BJ (cell line): ENCODE measurements at places on chromosomes 3 and 15. TPM values are rescaled to one million over a fixed set of nuclear protein-coding genes. Genes with fewer than 3 reads are reported as not detected.

DNA sequence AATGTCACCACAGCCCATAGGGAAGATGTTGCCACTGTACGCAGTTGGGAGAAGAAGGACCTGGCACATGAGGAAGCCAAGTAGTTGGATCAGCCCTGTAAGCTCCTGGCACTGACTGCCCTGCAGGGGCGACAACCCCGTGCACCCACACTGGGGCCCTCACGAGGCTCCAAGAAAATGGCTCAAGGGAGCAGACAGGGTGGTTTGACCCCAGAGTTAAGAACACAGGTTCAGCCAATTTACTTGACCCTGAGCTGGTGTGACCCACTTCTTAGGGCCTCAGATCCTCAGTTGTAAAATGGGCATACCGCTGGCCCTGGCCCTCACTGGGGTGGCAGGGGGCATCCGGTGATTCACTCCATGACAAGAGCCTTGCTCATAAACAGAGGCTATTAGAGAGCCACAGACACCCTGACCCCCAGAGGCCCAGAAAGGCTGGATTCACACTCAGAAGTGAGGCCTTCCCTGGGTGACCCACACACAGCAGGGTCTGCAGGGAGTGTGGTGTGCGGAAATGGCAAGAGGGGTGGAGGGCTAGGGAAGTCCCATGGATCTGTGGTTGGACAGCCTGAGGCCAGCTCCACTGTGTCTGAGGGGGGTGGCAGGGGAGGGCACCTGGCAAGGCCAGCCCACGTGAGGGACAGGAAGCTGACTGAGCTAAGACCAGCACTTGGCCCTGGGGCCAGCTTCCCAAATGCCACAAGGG is 1.7 kb upstream of the HHATL start:
- DNase-seq = no peak

DNA sequence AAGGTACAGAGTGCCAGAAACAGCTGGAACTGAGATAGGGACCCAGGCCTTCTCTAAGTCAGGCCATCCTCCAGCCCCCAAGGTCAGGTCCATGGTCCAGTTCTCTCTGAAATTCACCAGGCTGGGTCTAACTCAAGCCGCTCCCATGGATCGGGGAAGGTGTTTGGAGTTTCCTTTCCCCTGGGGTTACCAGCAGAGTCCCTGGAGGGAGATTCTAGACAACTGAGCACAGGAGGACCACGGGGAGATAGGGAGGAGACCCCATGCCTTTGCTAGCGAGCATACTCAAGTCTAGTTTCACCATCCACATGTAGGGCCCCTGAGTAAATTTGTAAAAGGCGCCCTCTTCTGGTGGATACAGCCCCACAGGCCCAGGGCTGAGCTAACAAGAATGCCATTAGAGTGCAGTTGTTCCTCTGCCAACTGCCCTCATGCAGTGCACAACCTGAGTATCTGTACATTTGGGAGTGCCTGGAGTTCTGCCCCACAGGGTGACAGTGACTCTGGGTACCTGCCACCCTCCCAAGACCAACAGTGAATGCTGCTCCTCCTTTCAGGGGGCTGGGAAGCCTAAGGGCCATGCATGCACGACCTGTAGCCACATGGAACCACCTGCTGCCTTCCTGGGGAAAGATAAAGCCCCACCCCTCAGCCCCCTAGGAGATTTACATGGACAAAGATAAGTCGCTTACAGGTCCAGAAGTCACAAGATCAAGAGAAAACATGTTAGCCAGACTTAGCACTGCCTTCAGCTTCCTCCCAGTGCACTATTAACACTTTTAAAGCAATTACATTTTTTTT is 89.0 kb downstream of the IQSEC1 start:
- DNase-seq = no peak

- DNase-seq = no peak
Observed at GRCh38 chr3:56884387-56884786, 82.6 kb upstream of the ARHGEF3 start.

GRCh38 chr3:7585052-7585451 is 724.1 kb downstream of the GRM7 start:
- no peak for DNase-seq

DNA sequence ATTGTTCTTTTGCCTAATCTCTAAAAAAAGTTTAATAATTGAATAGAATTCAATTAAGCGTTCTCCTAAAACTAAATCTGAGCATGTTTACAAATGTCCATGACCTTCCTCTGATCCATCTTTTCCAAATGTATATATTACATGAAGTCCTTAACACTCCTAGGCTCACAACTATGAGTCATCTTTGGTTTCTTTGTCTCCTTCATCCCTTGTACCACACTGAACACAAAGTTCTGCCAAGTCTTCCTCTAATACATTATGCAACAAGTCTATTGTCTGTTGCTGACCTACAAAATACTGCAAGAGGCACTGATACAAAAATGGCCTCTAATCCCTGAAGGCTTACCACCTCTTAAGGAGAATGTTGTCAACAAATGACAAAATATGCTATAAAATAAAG is 550.2 kb downstream of the PYDC2 start:
- no peak for DNase-seq

DNA sequence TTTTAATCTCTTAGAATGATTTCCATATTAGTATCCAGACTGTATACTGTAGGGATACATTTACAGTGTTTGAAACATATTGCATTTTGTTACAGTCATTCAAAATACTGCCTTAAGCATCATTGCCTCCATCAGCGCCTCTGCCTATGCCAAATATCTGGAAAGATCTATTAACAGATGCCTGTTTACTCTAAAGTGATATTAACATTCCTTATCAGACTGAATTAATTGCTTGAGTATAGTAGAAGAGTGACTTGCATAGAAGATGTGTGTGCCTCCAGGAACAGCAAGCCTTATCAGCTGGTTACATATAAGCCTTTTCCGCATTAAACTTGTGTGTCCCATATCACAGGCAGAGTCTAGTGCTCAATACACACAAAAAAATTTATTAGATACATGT is 379.1 kb downstream of the CADM2 start:
- DNase-seq = no peak

GRCh38 chr3:186254676-186255650 is 107.1 kb downstream of the DGKG start:
- DNase-seq = no peak

GRCh38 chr3:101925564-101925963 is 76.2 kb downstream of the NFKBIZ start:
- DNase-seq = no peak

- DNase-seq = no peak
Observed at GRCh38 chr15:31202953-31203352, 101.4 kb upstream of the TRPM1 start.

- no peak for DNase-seq
Observed at GRCh38 chr3:134057654-134058110, 28.0 kb upstream of the SLCO2A1 start.

DNA sequence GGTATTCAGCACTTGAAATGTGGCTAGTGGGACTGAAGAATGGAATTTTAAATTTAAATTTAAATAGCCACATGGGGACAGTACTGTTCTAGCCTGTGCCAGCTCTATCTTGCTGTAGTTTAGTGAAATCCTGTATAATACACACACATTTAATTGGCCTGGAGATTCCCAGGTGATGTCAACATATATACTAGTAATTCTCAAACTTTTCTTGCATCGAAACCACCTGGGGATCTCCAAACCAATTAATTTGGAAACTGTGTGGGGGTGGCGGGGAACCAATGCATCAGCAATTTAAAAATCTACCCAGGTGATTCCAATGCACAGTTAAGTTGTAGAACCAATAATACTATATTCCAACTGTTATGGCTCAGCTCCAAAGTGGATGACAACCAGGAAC is 228.9 kb upstream of the MRPL3 start:
- DNase-seq = no peak

DNA sequence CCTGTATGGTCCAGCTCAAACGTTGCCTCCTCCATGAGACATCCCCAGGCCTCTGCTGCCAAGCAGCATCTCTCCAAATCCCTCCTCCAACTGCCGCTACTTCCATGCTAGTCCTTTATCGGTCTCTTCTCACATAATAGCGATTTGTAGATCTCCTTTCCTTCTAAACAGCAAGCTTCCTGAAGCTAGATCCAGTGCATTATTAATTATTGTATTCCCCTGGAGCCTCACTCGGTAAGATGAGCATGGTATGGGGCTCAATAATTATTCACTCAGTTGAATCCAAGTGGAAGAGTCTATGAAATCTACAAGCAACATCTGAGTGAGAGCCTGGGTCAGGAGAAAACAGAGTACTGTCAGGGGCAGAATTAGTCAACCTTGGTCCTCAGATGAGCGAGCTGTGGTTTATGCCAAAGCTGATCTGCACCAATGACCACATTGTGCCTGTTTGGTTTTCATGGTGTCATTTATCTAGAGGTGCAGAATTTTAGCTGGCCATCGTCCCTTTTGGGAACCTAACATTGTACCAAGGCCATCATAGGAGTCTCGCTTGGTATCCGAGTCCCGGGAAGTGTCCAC is 93.8 kb upstream of the UBE2E1 start:
- DNase-seq = no peak

DNA sequence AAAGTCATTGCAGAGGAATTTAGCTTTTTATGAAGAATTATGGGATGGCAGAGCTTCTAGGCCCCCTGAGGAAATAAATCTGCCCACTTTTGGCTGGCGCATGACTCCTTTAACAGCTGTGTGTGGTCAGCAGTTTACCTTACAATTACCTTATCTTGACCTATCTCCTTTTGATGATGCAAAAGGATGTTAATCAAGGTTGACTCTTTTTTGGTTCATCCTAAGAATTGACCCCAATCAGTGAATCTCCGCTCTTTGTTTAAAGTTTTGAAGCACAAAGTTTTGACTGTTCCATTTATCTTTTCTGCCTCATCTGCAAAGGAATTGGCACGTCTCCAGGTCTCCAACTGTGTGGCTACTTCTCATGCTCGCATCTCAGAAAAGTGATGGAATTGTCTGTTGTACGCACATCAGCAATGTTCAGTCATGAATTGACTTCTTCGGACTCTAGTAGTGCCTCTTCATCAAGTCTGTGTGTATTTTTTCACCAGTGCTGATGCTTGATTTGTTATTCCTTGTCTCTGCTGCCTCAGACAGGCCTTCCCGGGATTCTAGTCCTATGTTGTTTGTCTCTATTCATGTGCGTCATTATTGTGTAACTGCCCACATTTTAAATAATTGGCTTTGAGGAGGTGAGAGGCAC is 196.2 kb upstream of the CFAP20DC start:
- DNase-seq = peak; percentile 9

- no peak for DNase-seq
Observed at GRCh38 chr15:40680151-40680550, 14.8 kb upstream of the RAD51 start.

DNA sequence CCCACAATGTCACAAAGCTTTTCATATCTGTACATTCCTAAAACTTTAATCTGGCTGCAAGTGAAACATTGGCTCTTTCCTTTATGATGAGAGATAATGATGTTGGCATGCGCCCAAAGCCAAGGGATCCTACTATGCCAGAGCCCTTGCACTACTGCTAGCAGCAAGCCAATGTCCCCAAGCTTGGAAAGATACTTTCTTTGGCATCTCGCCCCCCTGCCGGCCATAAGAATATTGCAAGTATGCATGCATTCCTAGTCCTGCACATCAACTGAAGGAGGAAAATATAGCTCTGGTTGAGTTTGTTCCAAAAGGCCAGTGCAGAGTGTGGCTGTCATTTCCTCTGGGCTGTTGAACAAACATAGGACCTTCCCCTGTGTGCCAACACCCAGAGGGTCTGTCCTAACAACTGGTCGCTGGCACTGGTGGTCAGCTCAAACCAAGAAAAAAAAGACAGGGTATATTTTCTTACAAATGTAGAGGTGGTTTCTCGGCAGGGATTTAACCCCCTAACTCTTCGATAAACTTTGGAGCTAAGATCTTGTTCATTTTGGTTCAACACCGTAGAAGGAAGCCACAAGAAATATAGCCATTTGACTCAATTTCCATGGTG is 120.9 kb upstream of the ZBED2 start:
- no peak for DNase-seq

GRCh38 chr3:167952969-167953368 is 142.8 kb downstream of the GOLIM4 start:
- DNase-seq = no peak

DNA sequence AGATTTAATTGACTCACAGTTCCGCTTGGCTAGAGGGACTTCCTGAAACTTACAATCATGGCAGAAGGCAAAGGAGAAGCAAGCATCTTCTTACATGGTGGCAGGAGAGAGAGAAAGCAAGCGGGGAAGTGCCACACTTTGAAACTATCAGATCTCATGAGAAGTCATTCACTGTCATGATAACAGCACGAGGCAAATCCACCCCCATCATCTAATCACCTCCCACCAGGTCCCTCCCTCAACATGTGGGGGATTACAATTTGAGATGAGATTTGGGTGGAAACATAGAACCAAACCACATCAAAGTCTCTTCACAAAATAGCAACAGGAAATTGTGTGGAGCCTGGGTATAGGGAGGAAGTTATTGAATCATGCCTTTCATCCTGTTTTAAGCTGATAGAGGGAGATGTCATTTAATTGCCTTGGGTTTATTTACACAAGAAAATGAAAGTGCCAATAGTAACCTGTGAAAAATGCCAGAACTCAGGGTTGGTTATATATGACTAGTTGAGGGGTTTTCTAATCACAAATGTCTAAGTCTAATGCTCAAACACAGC is 624.8 kb upstream of the LMCD1 start:
- no peak for DNase-seq

DNA sequence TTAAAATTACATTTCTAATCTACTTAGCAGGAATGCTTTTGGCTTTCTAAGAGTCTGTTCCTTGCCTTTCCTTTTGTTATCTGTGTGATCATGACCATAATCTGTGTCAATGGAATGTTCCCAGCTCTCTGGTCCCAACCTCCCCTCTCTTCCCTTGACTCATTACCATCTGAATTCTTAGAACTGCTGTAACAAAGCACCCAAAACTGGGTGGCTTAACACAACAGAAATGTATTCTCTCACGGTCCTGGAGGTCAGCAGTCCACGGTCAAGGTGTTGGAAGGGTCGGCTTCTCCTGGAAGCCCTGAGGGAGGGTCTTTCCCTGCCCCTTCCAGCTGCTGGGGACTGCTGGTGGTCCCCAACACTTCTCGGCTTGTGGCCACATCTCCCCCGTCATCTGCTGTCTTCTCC is 81.1 kb downstream of the LRRK1 start:
- peak; percentile 31 for DNase-seq

NR1I2 gene
- polyA plus RNA-seq = not detected in 2 replicates

LARP6 gene
- 108 and 135 TPM in 2 replicates for polyA plus RNA-seq

ZIC4 gene
- 3.2 and 3.4 TPM in 2 replicates for polyA plus RNA-seq

SLC24A5 gene
- polyA plus RNA-seq = not detected in 2 replicates

KY gene
- polyA plus RNA-seq = 0.05 TPM in 1 of 2 replicates, not detected in the other

CX3CR1 gene
- polyA plus RNA-seq = 0.45 and 0.51 TPM in 2 replicates

CFAP100 gene
- not detected in 2 replicates for polyA plus RNA-seq

AHSG gene
- polyA plus RNA-seq = not detected in 2 replicates

TNNC1 gene
- 1.7 TPM in 2 replicates for polyA plus RNA-seq
